ENCODE measurements at places on chromosomes 1 and 21.
A peak's percentile ranks its signal among the peaks of the same experiment; 100 is the strongest.

- DNase-seq: no peak
Observed at GRCh38 chr1:68149110-68149798, 83.1 kb downstream of the WLS start.

- DNase-seq: no peak
Observed at GRCh38 chr1:150836129-150836773, 28.2 kb upstream of the CTSK start.

- DNase-seq: no peak
Observed at GRCh38 chr1:207034208-207034607, 1.7 kb upstream of the C1orf116 start.

GRCh38 chr1:213571843-213572242 is 415.9 kb upstream of the PROX1 start:
- no peak for DNase-seq

DNA sequence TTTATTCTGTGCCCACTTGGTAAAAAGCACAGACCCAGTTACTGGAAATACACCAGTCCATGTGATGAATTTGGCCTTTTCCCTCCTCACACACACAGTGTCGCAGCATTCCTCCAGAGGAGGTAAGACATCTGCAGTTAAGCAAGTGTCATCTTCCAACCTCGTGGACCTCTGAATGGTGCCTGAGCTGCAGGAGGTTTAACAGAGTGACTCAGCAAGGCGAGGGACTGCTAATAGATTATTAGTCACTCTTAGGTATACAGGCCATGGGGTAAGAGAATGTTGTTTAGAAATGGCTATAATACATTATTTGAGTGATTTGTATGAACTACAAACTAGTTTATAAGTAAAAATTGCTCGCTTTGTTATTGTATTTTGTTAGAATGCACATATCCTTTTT is 8.6 kb upstream of the LRRC8B start:
- no peak for DNase-seq

GRCh38 chr21:34630536-34631143 is 15.7 kb upstream of the RCAN1 start:
- DNase-seq: no peak

DNA sequence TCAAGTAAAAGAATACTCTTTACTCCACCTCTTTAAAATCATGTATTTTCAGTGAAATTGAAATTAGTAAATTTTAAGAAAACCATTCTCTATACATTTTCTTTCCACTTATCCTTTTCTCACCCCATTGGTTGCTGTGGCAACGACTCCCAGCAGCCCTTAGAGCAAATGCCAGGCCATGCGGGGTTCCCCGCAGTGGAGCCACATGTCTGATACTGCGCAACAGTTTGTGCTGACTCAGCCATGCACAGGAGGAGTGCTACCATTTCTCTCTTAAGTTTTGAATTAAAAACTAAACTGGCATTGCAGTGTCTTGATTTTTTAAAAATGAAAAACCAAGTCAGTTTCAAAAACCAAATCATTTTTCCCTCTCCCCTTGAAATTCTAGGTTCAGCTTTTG is 214.1 kb upstream of the L1TD1 start:
- no peak for DNase-seq

- no peak for DNase-seq
Observed at GRCh38 chr1:200163911-200164310, 136.4 kb downstream of the NR5A2 start.

GRCh38 chr1:182143154-182143657 is 81.7 kb upstream of the ZNF648 start:
- DNase-seq: peak; percentile 82

DNA sequence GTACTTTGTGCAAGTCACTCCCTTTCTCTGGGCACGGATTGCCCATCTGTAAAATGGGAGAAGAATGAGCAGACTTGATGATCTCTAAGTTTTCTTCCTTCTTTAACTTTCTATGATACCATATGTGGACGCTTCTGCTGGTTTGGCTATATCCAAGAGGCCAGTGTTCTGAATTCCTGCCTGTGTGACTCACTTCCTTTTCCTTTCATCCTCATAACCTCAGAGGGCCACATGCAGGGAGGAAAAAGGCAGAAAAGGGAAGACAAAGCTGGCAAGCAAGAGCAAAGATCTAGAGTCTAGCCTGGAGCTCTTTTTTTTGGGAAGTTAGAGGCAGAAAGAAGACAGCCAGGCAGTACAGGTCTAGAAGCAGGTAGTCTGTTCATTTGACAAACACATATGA is 151.2 kb downstream of the OMA1 start:
- no peak for DNase-seq

GRCh38 chr1:211231873-211232272 is 27.3 kb upstream of the RCOR3 start:
- DNase-seq: no peak

GRCh38 chr1:215606564-215607168 is 39.6 kb downstream of the KCTD3 start:
- DNase-seq: no peak

DNA sequence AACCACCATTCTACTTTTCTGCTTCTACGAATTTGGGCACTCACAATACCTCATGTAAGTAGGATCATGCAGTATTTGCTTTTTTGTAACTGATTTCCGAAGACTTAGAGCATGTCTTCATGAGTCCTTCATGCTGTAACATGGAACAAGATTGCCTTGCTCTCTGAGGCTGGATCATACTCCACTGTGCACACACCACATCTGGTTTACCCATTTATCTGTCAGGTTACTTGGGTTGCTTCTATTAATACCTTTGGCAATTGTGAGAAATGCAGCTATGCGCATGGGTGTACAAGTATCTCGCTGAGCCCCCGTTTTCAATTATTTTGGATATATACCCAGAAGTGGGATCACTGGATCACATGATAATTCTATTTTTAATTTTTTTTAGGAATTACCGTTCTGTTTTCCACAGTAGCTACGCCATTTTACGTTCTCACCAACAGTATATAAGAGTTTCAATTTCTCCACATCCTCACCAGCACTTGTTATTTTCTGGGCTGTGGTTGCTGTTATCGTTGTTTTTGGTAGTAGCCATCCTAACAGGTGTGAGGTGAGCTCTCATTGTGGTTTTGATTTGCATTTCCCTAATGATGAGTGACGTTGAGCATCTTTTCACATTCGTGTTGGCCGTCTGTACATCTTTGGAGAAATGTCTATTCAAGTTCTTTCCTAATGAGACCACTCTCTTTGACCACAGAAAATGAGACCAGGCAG is 10.7 kb upstream of the SLC2A5 start:
- no peak for DNase-seq
